Mesendoderm (in vitro differentiated cells): ENCODE measurements at places on chromosomes 11 and 22.

DNA sequence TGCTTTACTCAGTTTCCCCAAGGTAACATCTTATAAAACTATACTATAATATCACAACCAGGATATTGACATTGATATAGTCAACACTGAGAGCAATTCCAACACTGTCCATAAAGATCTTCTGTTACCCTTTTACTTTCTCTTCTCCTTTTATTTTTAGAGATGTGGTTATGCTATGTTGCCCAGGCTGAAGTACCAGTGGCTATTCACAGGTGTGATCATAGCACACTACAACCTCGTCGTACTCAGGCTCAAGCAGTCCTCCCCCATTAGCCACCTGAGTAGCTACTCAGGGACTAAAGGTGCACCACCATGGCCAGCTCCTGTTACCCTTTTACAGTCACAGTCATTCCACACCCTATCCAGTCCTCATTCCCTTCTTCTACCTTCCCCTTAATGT, 119.7 kb downstream of the CWF19L2 start:
- no peak for DNase-seq

DNA sequence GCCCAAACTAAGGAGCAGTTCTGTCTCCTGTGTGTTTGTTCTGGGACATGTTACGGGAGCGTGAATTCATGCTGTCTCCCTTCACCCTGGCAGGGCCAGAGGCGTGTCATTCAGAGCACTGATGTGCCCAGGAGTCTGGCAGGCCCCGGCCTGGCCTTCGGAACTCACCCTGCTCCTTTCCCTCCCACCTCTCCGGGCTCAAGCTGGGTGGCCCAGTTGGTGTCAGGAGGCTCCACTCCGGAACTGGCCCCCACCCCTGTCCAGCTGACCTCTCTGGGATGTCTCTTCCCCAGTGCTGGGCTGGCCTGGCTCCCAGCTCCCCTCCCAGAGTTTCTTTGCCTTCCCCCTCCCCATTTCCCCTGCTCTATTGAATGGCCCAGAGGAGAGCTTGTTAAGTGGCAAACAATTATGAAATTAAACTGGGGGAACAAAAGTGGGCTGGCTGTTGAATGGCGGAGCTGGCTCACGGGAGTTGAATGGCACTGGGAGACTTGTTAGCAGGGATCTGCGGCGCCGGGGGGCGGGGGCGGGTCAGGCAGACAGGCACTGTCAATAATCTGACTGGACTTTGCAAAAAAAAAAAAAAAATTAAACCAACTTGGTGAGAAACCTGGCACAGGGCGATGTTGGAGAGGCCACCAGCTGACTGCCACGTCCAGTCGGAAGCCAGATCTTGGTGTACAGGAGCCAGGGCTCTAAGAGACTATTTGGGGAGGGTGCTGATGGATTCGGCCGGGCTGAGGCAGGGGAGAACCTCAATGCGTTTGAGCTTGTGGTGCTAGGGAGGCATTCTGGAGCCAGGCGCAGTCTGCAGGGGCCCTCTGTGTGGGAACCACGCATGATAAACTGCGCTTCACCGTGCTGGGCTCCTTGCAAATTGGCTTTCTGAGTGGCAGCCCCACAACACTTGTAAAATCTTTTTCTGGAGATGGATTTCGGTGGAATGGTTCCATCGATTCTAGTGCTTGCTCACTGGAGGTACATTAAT, 1.3 kb downstream of the MPPED1 start:
- DNase-seq: no peak

DNA sequence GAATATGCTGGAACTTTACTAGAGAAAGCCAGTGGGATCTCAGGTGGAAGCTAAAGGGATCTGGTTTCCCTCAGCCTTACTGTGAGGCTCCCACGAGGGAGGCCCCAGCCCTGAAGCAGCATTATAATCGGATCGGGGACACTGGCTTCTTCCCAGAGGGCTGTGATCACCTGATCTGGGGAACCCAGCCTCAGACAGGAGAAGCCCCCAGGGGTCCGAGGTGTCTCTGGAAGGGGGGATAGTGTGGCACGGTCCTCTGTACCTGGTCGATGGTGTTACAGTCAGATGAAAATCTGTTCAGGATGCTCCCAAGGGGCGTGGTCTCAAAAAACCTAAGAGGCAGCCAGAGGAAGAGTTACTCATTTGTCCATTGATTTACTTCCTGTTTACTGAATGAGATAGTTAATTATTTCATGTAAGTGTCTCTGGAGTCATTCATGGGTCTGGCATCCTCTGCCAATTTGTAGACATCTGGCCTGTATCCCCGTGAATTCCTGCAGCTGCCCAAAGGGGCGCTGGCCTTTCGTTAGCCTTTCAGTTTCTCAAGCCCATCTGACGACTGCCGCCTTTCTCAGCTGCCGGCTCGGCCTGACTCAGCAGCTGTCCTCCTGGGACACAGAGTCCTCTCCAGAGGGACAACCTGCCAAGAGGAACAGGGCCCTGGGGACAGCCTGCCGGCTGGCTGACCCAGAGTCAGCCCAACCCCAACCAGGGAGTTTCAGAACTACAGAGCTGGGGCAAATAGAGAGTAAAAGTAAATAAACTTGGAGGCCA, 17.0 kb upstream of the KCNJ11 start:
- peak; percentile 58 for DNase-seq

DNA sequence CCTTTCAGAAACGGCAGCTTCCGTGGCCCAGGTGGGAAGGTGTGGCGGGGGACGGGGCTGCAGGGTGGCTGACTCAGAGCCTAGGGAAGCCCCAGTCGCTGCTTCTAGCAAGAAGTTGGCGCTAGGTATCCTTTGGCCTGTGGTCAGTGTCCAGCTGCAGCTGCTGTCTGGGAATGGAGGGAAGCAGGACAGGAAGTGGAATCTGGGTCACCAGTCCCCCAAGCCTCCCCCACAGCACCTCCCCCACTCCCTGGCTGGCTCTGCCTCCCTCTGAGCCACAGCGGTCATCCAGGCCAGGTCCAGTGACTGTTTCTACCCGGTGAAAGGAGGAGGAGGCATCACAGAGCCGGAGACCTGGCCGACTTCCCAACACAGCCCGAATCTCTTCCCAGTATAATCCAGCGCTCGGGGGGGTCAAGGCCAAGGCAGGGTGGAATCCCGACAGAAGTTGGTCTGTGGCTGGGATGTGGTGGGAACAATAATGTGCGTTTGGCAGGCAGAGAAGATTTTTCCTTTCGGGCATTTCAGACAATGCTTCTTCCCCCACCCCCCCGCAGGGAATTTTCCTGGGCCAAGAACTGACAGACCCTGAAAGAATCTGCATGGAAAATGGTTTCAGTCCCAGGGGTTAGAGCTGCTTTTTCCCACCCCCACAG, 45.1 kb downstream of the C11orf96 start:
- DNase-seq: peak; percentile 20

DNA sequence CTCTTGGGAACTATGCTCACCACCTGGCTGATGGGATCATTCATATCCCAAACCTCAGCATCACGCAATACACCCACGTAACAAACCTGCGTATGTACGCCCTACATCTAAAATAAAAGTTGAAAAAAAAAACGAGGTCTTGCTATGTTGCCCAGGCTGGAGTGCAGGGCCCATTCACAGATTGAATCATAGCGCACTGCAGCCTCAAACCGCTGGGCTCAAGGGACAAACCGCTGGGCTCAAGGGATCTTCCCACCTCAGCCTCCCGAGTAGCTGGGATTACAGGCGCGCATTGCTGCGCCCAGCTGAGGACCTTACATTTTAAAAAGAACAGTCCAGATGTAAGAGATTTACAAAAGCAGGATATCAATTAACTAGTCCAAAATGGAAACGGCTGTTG, 41.9 kb upstream of the EMID1 start:
- DNase-seq: no peak

GRCh38 chr11:24373516-24373915, 123.3 kb upstream of the LUZP2 start:
- no peak for DNase-seq

GRCh38 chr22:31776231-31776630, 22.4 kb downstream of the DEPDC5 start:
- DNase-seq: no peak

GRCh38 chr11:13160346-13160745, 117.2 kb upstream of the BMAL1 start:
- no peak for DNase-seq

- DNase-seq: no peak
Observed at GRCh38 chr22:39070186-39070585, 6.9 kb upstream of the APOBEC3G start.

- DNase-seq: no peak
Observed at GRCh38 chr11:64306876-64307622, 1.7 kb downstream of the ESRRA start.

DNA sequence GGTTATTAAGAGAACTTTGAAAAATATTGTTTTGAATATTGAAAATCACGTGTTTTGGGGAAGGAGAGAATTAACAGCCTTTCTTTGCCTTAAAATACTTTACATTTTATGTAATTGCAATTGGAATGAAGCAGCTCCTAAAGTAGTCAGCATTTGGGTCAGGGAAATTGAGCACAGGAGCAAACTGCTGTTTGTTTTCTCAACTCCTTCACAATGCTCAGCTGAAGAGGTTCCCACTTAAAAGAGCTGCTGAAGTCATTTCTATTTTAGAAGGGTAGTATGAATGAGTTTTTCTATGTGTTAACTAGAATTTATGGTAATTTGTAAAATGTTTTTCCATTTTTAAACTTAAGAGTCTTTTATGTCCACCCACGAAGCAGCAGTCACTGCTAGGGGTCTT, 8.1 kb upstream of the UCP2 start:
- DNase-seq: no peak

DNA sequence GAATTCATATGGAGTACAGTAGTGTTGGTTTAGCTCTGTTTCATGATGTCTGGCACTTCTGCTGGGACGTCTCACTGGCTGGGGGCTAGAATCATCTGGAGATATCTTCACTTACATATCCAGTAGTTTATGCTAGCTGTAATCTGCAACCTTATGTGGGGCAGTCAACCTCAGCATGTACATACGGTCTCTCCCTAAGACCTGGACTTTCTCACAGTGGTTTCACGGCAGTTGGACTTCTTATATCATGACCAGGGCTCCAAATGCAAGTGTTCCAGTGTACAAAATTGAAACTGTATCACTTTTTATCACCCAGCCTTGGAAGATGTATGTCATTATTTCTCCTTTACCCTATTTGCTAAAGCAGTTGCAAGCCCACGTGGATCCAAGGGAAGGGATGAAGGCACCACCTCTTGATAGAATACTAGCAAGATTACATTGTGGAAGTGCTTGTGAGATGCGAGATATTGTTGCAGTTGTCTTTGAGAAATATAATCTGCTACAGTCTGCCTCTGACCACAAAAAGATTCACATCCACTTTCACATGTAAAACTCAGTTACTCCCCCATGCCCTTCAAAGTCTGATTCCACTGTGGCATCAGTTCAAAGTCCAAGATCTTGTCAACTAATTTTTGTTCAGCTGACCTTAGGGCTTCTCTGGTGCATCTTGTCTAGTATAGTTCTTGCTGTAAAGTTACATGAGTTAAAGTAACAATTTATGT, 316.6 kb upstream of the NCAM1 start:
- DNase-seq: no peak

DNA sequence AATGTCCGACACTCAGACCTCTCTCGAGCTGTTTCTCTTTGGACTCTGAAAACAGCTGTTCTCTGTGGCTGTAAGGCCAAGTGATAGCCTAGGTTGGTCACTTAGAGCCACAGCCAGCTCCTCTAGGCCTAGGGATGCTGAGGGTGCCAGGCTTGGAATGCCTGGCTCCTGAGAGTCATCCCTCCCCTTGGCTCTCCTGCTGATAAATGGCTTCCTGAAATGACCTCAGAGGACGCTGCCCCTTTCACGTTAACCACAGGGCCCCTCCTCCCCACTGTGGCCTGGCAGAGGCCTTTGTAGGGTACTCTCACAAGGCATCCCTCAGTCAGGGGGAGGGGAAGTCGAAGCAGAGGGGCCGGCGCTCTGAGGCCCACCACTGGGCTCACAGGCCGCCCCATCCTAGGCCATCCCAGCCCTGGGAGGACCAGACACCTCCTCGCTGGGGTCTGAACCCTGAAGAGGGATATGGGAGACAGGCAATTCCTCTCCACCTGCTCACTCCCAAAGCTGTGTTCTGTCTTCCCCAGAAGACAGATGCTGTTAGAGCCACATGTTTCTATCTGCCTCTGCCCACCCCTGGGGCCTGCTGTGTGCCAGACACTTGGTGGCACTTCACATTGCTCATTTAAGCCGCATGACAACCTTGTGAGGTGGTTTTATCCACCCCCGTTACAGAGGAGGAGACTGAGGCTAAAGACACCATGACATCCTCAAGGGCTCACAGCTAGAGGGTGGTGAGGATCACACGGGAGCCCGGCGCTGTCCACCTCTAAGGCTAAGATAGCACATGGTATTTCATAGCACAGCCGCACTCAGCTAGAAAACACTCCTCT, 50.9 kb downstream of the ARFGAP3 start:
- DNase-seq: no peak

DNA sequence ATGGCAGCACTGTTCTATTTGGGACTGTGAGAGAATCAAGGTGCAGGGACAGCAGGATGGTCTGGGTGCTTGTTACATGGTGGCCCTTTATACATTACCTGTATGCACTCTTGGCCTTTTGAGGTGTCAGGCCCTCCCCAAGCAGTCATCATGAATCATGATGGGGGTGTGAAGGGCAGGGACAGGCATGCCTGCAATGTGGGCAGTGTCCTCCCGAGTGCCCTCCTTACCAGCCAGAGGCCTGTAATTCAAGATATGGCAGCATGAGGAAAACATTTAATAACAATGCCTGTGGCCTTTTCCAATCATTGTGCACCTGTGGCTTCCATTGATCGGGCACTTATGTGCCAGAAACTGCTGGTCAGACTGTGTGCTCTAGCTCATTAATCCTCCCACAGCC, 25.5 kb upstream of the CYP2D6 start:
- DNase-seq: no peak

GRCh38 chr22:46393873-46394272, 58.4 kb downstream of the TRMU start:
- no peak for DNase-seq

- no peak for DNase-seq
Observed at GRCh38 chr11:131925829-131926228, 555.4 kb downstream of the NTM start.

- DNase-seq: peak; percentile 58
Observed at GRCh38 chr11:70501051-70501901, 102.9 kb downstream of the CTTN start.

DNA sequence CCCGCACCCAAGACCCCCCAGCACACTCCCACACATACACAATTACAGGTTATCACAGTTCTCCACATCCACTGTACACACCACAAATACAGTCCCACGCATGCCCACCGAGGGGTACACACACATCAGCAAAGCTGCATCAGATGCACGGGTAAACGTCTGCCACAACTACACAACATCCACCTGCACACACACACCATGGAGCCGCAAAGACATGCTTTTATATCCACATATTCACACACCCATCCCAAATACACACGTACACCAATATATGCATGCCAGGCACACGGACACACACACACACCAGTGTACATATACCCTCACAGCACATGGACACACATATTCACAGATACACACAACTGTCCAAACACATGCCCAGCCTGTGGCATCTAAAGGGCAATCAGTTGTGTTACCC, 5.4 kb upstream of the KCNJ4 start:
- DNase-seq: no peak

DNA sequence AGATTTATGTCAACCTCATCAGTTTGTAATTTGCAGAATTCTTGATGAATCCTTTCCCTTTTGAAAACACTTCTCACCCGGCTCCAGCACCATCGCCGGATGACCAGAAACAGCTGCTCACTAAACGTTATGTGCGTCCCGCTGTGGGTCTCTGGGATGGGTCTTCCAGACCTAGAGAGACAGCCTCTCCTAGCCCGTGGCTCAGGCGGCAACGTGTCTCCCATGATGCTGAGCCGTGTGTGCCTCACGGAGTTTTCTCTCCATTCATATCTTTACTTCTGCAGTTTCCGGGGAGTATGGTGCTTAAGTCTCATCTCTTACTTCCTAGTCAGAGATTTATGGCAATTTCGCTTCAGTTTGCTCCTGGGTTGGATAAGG, 25.0 kb upstream of the ACR start:
- DNase-seq: no peak

GRCh38 chr11:83007909-83008580, 63.7 kb downstream of the RAB30 start:
- peak; percentile 59 for DNase-seq
